Nephron progenitor cell (in vitro differentiated cells): ENCODE measurements at places on chromosomes 4 and X.

- DNase-seq, result no peak
These were observed 323 bp downstream of the PDE6B start for GRCh38 chr4:625631-626161.

DNA sequence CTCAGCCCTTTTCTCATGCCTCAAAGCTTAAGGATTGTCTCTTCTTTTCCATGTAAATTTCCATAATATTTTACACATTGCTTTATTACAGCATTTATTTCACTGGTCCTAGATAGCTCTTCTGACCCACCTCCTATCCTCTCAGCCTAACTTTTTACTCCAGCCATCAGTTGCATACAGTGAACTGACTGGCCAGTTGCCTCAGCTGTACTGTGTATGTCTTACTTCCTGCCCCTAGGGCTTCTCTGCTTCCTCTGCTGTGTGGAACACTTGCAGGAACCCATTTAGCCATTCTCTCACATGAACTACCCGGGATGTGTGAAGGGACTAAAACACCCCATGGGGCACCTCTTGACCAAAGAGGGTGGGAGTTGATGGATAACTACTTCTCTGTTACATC is 18.0 kb downstream of the C4orf33 start:
- DNase-seq, result no peak

DNA sequence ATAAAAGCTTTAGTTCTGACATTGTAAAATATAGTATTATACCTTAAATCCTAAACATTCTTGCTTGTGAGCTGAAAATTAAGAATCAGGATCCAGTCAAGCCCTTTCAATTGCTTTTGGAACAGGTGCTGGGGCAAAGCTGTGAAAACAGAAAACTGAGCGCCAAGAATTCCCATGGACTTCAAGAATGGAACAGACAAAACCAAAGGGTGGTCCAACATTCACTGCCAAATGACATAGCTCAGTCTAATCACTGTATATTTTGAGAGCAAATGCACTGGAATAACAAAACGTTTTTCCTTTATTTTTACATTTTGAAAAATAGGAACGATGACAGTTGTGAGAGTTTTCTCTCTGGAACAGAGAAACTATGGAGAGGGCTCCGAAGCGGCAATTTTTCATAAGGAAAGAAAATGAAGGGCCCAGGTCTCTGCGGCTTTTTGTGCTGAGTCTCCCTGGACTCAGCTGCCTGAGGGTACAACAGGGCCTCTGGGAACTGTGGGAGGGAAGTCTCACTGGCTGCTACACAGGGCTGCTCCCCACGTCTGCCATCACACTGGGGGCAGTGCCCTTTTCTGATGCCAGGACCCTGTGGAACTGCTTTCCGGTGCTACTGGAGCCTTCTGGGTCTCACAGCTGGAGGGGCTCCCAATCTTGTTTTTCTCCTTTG is 56.0 kb upstream of the BMPR1B start:
- no peak for DNase-seq

DNA sequence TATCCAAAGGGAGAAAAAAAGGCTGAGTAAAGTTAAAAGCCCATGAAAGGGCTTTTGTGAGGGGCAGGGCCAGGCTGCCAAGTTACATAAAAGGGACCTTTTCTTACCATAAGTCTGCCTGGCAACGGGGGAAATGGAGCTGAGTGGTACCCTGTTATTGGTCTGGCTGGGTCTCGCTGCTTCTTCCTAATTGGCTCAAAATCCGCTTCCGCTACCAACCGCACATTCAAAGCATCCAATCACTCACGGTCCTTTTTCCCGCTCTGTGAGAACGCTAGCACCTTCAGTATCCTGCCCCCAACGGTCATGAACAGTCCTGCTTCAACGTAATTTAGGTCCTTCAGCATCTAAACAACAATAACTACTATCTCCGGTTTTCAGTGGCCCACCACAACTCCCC is 611 bp downstream of the TEX11 start:
- no peak for DNase-seq

GRCh38 chr4:159019356-159019755 is 83.5 kb upstream of the RAPGEF2 start:
- DNase-seq, result no peak

GRCh38 chr4:26131711-26132110 is 189.1 kb upstream of the RBPJ start:
- no peak for DNase-seq

DNA sequence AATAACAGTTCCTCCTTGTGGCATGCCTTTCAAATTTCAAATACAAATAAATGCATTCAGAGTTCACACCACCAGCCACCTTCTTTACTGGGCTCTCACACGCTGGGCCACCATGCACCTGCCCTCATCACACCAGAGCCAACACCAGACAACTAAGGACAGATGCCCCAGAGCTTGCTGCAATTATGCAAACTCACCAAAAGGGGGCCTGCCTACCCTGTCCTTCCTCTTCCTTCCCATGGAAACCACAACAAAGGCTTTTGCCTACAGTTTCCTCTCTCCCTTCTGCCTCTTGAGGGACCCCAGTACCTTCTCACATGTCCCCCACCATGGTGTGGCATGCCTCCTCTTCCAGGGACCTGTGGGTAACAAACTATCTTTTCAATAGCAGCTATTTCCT is 1333.9 kb upstream of the TENM3 start:
- DNase-seq, result peak; percentile 9

GRCh38 chrX:125727117-125727516 is 407.4 kb downstream of the TEX13C start:
- no peak for DNase-seq

GRCh38 chrX:97587171-97587570 is 703.5 kb downstream of the RPA4 start:
- no peak for DNase-seq

DNA sequence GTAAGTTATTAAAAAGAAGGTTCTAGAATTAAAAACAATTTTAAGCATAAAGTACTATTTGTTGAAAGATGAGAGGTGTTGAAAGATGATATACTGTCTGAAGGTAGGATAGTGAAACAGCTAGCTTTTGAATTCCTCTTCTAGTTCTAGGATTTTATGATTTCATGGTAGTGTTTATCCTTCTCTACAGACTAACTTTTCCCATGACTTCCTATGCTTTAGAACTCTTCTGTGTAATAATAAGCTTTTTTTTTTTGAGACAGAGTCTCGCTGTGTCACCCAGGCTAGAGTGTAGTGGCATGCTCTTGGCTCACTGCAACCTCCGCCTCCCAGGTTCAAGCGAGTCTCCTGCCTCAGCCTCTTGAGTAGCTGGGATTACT is 96.0 kb upstream of the NUDT6 start:
- DNase-seq, result no peak

GRCh38 chrX:11755724-11756123 is 2.3 kb upstream of the MSL3 start:
- DNase-seq, result no peak

DNA sequence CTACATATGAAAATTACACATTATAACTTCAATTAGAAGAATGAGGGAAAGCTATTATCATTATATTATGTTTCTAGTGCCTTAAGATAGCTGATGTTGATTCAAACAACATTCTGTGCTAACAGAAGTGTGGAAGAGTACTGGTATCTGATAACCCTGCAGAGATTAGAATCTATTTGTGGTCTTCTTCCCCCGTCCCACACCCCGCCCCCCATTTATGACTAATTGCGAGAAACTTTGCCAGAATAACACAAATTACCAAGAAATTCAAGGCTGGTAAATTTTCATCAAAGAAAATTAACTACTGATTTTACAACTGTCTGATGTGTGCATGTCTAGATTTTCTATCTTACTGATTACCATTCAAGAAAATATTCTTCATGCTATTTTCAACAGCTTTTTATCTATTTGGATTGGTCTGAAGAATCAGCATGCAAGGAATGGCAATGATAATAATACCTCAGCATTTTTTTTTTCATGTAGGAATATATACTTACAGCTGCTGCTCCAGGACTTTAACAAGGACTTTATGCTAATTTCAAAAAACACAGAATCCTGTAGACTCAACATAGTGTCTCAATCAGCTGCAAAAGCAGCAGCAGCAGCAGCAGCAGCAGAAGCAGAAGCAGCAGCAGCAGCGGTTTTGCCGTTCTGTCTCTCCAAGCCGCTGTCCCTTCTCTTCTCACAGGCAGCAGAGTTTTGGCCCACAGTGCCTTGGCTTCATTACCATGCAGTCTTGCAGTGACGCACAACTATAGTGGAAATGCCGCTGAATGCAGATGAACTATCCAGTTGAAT is 126.7 kb downstream of the FRYL start:
- peak; percentile 10 for DNase-seq

DNA sequence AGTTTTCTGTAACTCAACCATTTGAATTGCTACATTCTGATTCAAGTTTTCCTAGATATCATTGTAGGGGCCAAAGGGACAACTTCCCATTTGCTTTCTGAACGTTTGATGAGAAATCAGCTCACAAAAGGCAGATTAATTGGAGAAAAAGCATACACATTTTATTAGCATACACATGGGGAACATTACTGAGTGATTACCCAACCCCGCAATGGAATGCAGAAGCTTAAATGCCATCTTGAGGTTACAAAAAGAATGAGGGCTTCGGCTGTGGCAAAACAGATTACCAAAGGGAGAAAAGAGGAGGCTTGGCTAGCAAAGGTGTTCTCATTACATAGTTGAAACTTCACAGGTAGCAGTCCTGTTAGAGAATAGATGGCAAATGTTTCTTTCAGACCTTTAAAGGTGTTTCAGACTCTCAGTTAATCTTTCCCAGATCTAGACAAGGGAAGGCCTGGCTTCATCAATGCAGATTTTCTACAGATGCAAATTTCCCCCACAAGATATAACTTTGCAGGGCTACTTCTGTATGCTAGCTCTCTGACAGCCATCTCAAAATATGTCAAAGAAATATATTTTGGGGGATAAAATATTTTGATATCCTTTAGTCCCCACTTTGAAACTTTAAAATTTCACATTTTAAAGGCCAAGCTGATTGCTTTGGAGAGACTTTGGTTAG is 26.5 kb upstream of the HERC6 start:
- DNase-seq, result no peak

- DNase-seq, result no peak
These were observed 61.2 kb downstream of the TMEM150C start for GRCh38 chr4:82500435-82501153.

DNA sequence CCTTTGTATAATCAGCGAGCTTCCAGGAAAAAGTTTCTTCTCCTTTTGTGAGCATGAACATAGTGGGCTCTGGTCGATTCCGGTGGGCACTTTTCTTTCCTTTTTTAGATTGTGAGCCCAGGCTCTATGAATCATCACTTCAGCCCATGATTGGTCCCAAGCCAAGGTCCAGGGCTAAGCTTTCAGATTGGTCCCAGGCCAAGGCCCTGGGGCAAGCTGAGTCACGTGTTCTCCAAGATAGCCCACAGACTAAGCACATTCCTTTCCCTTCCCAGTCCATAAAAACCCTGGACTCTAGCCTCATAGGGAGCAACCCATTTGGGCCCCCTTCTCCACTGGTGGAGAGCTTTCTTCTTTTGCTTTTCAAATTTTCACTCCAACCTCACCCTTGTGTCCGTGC is 430.5 kb downstream of the NAP1L3 start:
- DNase-seq, result no peak

GRCh38 chr4:82247171-82247570 is 126.6 kb downstream of the HNRNPD start:
- DNase-seq, result no peak

GRCh38 chr4:100083289-100083688 is 107.0 kb downstream of the DDIT4L start:
- no peak for DNase-seq

- DNase-seq, result no peak
These were observed 20.9 kb downstream of the UVSSA start for GRCh38 chr4:1367936-1368289.

- no peak for DNase-seq
These were observed 566.3 kb downstream of the STPG2 start for GRCh38 chr4:97577004-97577403.

DNA sequence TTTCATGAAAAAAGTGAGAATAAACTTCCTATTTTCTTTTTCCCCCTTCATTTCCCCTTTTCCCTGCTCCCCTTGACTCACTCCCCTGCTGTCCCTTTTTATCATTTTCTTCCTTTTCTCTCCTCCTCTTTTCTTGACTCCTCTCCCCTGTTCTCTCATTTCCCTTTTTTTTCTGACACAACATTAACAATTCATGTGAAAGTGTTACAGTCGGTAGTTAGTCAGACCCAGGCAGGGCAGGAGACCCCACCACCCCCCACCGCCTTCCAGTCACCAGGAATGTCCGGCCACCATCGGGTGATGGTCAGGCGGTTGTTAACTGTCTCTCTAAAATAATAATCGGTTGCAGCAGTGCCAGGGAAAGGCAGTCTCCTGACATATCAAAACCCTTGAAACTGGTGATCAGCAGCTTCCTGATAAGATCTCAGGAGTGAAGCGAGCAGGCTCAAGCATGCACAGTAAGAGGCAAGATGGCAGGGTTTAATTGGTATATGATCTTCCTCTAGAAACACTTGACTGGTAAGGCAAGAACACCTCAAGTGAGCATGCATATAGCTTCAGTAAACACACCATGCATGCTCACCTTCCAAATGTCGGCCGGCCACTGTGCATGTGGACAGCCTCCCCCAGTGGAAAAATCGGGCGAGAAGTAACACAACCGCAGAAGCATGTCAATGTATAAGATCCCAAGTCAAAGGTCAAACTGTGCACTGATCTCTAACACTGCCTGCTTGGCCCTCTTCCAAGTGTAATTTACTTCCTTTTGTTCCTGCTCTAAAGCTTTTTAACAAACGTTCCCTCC is 191.4 kb downstream of the NDST4 start:
- DNase-seq, result no peak

- no peak for DNase-seq
These were observed 494.1 kb downstream of the CENPC start for GRCh38 chr4:67051000-67051789.

- no peak for DNase-seq
These were observed 111.3 kb downstream of the TET2 start for GRCh38 chr4:105257817-105258495.

- DNase-seq, result no peak
These were observed 549.9 kb upstream of the AMOT start for GRCh38 chrX:113390531-113390930.

DNA sequence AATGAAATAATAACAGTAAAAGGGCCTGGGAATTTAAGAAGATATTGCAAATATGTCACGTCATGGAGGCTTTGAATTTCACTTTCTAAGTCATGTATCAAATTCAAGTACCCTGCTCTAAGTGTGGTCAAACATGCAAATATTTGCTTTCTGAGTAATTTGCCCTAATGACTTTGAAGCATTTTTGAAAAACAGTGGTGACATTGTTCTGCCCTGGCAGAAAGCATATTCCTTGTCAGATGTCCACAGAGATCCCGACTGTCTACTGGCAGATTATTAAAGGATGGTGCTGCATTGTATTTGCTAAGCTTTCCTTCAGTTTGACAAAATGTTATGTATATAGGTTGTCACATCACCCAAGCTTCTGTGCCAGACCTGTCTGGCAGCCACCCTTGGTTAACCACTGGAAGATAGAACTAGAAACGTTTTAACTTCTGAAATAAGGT is 92.5 kb downstream of the ANK2 start:
- DNase-seq, result no peak

- no peak for DNase-seq
These were observed 26.0 kb downstream of the ADH4 start for GRCh38 chr4:99117876-99118693.

GRCh38 chrX:106208154-106208553 is 40.0 kb downstream of the PWWP3B start:
- no peak for DNase-seq
